ENCODE measurements at places on chromosomes 5 and 9.
A peak's percentile ranks its signal among the peaks of the same experiment; 100 is the strongest.

GRCh38 chr9:14909601-14909960 lies 647 bp downstream of the FREM1 start:
- DNase-seq, result no peak

DNA sequence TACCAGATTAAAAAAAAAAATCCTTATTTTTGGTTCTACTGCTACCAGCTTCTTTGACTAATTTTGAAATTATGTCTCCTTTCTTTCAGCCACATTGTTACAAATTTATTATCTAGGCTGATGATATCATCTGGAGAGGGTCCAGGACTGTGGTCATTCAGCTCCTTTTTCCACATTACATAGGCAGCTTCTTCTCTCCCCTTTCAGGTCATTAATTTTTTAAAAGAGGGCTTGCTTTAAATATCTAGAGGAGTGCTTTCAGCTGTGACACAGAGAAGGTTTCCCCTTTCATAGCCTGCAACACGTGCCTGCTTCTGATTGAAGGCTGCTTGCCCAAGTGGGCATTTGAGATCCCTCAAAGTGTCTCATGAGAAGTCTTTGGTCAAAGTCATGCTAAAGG lies 155.7 kb upstream of the PAPPA start:
- no peak for DNase-seq

- DNase-seq, result no peak
These were observed 137.5 kb downstream of the CPLANE1 start for GRCh38 chr5:37111426-37112382.

GRCh38 chr9:36141288-36141687 lies 4.8 kb downstream of the GLIPR2 start:
- no peak for DNase-seq

DNA sequence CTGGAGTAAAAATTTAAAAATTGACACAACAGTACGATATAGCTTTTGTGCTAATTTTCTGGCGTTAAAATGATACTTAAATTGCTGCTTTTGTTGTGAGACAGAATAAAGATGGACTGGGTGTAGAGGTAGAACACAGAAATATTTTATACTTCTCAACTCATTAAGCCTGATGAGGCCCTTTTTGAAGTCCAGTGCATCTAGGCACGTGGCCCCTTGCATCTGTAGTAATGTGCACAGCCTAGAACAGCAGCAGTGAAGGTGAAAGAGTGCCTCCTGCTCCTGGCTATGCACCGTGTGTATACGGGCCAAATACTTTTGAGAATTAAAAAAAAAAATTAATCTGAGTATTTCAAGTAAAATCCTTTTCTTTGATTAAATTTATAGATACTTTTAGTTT lies 115.6 kb downstream of the XRCC4 start:
- no peak for DNase-seq

- peak; percentile 38 for DNase-seq
These were observed 641.6 kb downstream of the NR2F1-AS1 start for GRCh38 chr5:92939428-92939827.

DNA sequence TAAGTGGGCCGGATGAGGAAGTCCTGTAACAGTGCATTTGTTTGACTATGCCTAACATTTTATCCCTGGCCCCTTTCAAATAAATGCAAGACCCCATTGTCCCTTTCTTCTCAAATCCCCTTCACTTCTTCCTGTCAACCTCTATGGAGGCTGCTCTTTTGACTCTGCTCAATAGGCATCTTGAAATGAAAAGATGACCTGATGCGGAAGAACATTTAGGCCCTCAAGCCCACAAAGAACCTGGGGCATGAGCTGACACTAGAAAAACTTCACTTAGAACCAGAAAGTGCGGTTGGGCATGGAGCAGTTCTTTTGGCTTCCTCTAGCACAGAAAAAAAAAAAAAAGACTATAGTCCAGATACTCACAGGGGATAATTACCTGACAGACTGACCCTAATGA lies 1434.7 kb upstream of the WWC1 start:
- DNase-seq, result no peak

GRCh38 chr9:12368569-12368968 lies 324.6 kb upstream of the TYRP1 start:
- no peak for DNase-seq

- DNase-seq, result peak; percentile 57
These were observed 102.2 kb upstream of the DAB2 start for GRCh38 chr5:39526914-39527477.

- DNase-seq, result no peak
These were observed 100.9 kb downstream of the NRG2 start for GRCh38 chr5:139942243-139942642.

- no peak for DNase-seq
These were observed 590.4 kb upstream of the WWC1 start for GRCh38 chr5:167701051-167701450.

DNA sequence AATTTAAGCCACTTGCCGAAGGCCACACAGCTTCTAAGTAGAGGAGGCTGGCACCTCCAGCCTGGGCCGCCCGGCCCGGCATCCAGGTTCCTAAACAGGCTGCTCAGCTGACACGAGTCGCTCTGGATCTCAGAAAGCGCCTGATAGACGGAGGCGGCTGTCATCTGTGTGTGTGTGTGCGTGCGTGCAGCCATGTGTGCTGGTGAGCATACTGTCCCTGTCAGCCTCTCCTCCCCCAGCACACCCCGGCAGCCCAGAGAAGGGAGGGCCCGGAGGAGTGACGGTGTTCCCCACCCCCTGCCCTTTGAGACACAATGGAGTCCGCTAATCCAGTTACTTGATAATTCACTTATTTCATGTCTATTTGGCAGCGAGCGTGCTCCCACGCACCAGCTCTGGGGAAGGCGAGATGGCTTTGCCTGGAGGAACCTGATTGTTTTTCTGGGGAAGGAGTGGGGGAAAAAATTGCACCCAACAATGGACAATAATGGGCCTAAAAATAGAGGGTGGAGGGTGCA lies 20.0 kb downstream of the NTNG2 start:
- DNase-seq, result peak; percentile 56

- no peak for DNase-seq
These were observed 42.5 kb upstream of the PPARGC1B start for GRCh38 chr5:149687486-149688168.

GRCh38 chr5:53298841-53299240 lies 181.6 kb upstream of the FST start:
- no peak for DNase-seq

GRCh38 chr9:134962065-134962972 lies 44.6 kb upstream of the FCN1 start:
- DNase-seq, result no peak

GRCh38 chr5:124034963-124035362 lies 523.0 kb downstream of the CSNK1G3 start:
- DNase-seq, result peak; percentile 42

GRCh38 chr5:83720836-83721537 lies at the start of gene HAPLN1:
TSS of gene HAPLN1 (minus strand) at chr5:83720855. CDS start at chr5:83673523, 47,332 bp downstream.
- no peak for DNase-seq

DNA sequence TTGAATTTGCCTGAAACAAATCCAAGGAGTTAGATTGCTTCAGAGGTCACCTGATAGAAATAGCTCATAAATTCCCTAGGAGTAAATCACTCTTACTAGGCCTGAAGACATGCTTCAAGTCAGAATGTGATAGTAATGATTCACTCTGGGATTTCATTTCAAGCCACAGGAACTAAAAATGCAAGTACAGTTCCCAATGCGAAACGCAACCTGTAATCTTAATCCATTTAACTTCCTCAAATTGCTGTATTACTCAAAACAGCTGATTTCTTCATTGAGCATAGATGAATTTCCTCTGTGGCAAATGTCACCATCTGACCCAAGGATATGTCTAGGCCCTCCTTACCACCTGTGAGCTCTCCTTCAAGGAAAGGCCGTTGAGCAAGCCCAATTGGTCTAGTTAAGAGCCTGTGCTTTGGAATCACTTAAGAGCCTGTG lies 32.1 kb upstream of the IL6ST start:
- no peak for DNase-seq

GRCh38 chr5:3958389-3958788 lies 362.8 kb downstream of the IRX1 start:
- no peak for DNase-seq

- DNase-seq, result no peak
These were observed 84.8 kb downstream of the CAMK4 start for GRCh38 chr5:111308951-111309350.

- DNase-seq, result no peak
These were observed 39.8 kb upstream of the KCNMB1 start for GRCh38 chr5:170429014-170429413.

GRCh38 chr9:34689116-34689470 lies 2.0 kb downstream of the CCL19 start:
- no peak for DNase-seq

GRCh38 chr5:174596429-174596828 lies 128.0 kb upstream of the MSX2 start:
- DNase-seq, result no peak

DNA sequence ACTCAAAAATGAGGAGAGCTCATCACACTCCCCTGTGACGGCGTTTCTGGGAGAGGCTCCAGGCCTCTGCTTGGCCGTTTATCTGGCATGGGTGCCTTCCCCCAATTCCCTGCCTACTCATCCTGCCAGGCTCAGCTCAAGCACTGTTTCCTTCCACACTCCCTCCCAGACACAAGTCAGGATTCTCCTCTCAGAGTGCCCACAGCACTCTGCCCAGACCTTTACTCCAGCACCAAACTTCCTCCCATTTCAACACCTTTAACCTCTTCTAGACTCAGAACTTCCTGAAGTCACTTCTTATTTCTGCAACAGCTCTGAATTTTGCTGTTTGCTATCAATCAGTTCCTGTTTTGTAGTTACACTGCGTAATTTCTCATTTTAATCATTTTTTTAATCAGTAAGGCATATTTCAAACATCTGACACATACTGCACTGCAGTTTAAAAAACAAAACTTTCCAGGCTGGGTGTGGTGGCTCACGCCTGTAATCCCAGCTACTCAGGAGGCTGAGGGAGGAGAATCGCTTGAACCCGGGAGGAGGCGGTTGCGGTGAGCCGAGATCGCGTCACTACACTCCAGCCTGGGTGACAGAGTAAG lies 16.0 kb downstream of the TRMO start:
- DNase-seq, result peak; percentile 34

DNA sequence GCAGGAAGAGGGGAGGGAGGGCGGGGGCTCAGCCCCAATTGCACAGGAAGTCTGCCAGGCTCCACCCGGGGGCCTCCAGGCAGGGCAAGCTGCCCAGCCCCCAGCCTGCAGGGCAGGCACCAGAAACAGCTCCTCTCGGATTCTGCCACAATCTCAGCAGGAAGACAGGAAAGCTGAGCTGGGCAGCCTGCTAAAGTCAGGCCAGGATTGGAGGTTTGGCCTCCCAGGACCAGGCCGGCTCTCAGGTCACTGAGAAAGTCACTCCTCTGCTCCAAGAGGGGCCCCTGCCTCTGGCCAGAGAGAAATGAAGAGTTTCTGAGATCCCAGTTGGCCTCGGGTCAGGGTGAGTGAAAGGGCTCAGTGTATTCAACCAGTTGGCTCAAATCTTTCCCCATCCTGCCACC lies 54.6 kb upstream of the STXBP1 start:
- peak; percentile 51 for DNase-seq

GRCh38 chr5:139131062-139131461 lies 67.1 kb downstream of the SIL1 start:
- no peak for DNase-seq

- peak; percentile 44 for DNase-seq
These were observed 21.5 kb downstream of the SERINC5 start for GRCh38 chr5:80234116-80234948.

DNA sequence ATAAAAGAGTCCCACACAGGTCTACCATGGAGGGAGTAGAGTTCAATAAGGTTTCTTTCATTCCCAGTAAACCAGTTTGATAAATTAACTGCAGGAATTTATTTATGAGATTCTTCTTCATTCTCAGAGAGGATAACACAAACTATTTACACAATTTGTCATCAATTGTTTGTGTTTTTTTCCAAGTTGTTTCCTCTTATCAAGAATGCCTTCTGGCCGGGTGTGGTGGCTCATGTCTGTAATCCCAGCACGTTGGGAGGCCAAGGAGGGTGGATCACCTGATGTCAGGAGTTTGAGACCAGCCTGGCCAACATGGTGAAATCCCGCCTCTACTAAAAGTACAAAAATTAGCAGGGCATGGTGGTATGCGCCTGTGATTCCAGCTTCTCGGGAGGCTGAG lies 216.7 kb downstream of the MLLT3 start:
- DNase-seq, result no peak

DNA sequence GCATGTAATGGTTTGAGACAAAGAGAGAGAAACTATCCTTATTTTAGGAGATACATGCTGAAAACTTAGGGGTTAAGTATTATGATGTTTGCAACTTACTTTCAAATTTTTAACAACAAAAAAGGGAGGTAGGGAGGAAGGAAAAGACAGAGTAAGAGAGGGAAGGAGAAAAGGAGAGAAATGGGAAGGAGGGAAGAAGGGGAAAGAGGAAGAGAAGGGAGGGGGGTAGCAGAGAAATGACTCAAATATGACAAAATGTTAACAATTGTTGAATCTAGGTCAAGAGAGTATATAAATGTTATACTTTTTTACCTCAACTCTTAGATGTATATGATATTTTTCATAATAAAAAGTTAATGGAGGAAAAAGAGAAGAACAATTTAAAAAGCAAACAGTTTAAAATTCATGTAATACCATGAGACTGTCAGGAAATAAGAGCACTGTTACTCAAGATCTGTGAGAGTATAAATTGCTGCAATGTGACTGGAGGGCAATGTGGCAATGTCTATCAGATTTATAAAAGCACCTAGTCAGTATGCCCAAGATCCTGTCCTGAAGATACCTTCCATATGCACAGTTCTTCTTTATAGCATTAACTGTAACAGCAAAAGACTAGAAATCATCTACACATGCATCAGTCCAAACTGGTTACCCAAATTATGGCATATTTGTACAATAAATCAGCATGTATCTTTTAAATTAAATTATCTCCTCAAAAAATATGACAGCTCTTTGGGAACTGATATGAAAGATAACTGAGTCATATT lies 16.3 kb downstream of the FBXW11 start:
- no peak for DNase-seq

GRCh38 chr9:34675048-34675714 lies 12.7 kb upstream of the CCL27 start:
- peak; percentile 37 for DNase-seq

DNA sequence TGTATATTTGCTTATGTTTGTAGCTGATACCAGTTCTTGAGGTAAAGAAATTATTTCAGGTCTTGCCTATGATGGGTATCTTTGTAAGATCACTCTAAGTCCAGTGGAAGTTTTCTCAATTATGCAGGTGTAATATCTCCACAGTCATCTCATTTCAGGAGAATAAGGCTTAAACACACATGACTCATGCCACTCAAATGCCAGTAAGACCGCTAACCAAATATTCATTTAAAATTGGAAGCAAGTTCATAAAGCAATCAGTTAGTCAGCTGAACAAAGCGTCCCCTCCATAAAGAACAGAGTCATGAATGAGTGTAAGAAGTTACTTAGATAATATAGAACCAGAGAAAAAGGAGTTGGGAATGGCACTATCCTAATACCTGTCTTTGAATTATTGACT lies 248.7 kb downstream of the LURAP1L start:
- no peak for DNase-seq

DNA sequence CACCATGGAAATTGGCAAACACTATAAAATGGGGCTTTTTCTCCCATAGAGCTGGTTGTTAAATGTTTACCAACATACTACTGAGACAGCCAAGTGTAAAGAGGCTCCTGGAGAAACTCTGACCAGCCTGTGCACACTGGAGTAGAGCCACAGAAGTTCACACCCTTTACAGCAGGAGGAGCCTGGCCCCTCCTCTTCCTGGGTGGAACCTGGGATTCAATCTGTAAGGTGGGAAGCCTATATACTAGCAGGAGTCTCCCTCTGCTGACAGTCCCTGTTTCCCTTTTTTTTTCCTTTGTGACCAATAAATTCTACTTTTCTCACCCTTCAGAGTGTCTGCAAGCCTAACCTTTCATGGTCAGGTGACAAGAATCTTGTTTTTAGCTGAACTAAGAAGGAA lies 10.4 kb upstream of the SLC30A5 start:
- no peak for DNase-seq

- DNase-seq, result peak; percentile 53
These were observed 31.8 kb upstream of the PTGS1 start for GRCh38 chr9:122338994-122339393.
